Left ventricle myocardium inferior (tissue), 1 donor: ENCODE measurements at places on chromosomes 4 and X. TPM values are rescaled to one million over a fixed set of nuclear protein-coding genes. Genes with fewer than 3 reads are reported as not detected.

Gene GYPE
- total RNA-seq: 0.16 TPM

- H3K27ac ChIP-seq: no peak overlapping the region
- H3K4me1 ChIP-seq: peaks cover 21% of the 10 kb centered on the region
- DNase-seq: no peak
- H3K27me3 ChIP-seq: no peaks in the 10 kb centered on the region
Measured at GRCh38 chr4:17623451-17624001, 9.1 kb downstream of the MED28 start.

GRCh38 chr4:17173300-17173699 lies 274.9 kb upstream of the LDB2 start:
- H3K27ac ChIP-seq: no peak overlapping the region
- no peak for DNase-seq
- H3K27me3 ChIP-seq: no peaks in the 10 kb centered on the region
- no peaks in the 10 kb centered on the region for H3K36me3 ChIP-seq
- peaks cover 19% of the 10 kb centered on the region for H3K4me1 ChIP-seq
- no peak overlapping the region for H3K4me3 ChIP-seq

Gene LIMCH1
- total RNA-seq: 382 TPM

Gene NXF2B
- not detected for total RNA-seq

- H3K4me1 ChIP-seq: peaks cover 5% of the 10 kb centered on the region
- DNase-seq: no peak
- H3K27ac ChIP-seq: no peak overlapping the region
- no peak overlapping the region for H3K4me3 ChIP-seq
- H3K36me3 ChIP-seq: no peaks in the 10 kb centered on the region
Measured at GRCh38 chr4:184376126-184376838, 98.1 kb downstream of the IRF2 start.

Gene PPA2
- total RNA-seq: 83.7 TPM

DNA sequence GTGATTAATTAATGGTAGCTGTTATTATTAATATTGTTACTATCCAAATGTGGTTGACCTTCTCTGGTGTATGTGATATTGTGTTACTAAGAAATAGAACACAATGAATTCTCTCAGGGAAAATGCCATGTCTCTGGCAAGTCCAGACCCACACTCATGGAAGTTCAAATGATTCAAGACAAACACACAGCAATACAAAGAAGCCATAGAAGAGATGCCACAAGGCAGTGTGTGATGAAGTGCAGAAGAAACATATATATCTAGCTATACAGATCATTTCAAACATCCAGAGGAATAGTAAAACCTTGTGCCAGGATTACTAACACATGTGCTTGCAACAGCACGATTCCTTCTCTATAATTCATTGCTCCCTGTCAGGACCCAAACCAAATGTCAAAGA lies 93.1 kb upstream of the SOD3 start:
- no peaks in the 10 kb centered on the region for H3K27me3 ChIP-seq
- no peak for DNase-seq
- H3K36me3 ChIP-seq: no peaks in the 10 kb centered on the region
- no peak overlapping the region for H3K4me3 ChIP-seq
- H3K27ac ChIP-seq: no peak overlapping the region

Gene RS1
- not detected for total RNA-seq

DNA sequence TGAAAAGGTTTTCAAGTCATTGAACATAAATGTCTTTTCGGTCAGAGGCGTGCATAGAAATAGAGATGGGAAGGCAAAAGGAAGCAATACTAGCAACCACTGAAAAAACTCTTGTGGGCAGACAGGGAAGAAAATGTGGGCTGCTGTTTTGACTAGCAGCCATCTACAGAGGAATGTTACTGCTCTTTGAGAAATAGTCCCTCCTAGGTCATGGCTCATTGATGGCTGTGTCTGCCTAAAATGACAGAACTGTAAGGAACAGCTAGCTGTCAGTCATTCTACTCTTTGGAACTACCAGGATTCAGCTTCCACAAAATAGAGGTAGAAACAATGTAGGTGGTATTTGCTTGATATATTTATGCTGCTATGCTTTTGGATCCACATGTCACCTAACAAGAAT lies 26.9 kb upstream of the TMPRSS11B start:
- H3K27ac ChIP-seq: no peak overlapping the region
- DNase-seq: no peak
- peak overlapping the region; percentile 41 for H3K4me3 ChIP-seq

DNA sequence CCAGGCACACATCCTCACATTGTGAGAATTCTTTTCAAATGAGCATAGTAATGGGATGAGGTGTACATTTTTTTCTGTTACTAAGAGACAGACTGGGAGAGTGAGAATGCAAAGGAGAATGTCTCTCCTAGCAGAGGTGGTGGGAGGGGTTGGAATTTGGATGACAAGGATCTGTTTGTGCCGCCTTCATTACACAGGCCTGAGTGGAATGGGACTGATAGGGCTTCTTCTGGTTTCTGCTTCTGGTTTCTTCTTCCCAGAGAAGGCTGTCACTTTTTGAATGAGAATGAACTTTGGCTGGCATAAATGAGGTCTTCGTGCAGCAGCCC lies 55.4 kb downstream of the C4orf51 start:
- DNase-seq: no peak
- peaks cover 60% of the 10 kb centered on the region for H3K4me1 ChIP-seq
- no peak overlapping the region for H3K4me3 ChIP-seq
- peak overlapping the region; percentile 98 for H3K27ac ChIP-seq
- H3K36me3 ChIP-seq: no peaks in the 10 kb centered on the region

Gene IGSF1
- total RNA-seq: 2.4 TPM

DNA sequence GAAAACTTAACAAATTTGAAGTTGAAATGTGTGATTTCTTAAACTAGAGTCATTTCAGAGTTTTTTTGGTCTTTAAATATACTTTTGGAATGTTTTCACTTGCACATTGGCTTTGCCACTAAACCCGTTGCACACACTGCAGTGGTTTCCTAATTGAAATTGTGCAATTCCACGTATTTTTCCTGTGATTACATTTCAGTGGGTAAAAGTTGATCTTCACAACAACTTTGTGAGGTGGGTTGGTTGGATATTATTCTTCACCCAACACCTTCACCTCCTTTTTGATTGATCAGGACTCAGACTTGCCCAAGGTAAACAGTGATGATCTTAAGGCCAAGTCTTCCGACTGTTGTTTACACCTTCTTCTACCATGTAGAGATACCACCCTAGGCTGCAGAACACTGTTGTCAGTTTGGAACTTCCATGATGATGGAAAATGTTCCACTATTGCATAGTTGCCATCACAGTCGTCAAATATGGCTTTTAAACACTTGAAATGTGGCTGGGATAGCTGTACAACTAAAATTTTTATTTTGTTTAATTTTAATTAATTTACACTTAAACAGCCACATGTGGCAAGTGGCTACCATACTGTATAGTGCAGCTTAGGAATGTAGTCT lies 13.7 kb downstream of the SEPTIN11 start:
- H3K27me3 ChIP-seq: no peaks in the 10 kb centered on the region
- H3K4me1 ChIP-seq: peaks cover 3% of the 10 kb centered on the region
- no peaks in the 10 kb centered on the region for H3K36me3 ChIP-seq
- DNase-seq: no peak
- no peak overlapping the region for H3K4me3 ChIP-seq

Gene COX18
- 17.0 TPM for total RNA-seq

DNA sequence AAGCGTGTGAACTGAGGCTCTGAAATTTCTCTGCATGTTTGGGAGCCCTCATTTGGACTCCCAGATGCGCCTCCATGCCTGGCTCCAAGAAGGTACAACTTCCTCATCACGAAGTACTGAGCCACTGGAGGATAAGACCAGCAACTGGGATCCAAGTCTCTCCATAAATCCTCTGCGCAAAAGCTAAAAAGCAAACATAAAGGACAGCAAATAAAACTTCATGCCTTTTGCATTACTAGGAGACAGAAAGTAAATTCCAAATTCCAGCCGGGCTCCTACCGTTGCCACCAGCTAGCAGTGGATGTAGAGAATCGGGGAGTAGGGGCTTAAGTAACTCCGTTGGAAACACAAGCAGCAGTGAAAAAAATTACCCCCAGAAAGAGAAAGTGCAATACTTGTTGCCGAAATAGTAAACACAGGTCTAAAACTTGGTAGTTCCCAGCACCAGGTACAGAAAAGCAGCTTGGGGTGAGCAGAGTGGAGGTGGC lies 477.1 kb upstream of the TENM3 start:
- no peaks in the 10 kb centered on the region for H3K4me1 ChIP-seq
- DNase-seq: no peak
- H3K36me3 ChIP-seq: no peaks in the 10 kb centered on the region
- no peaks in the 10 kb centered on the region for H3K27me3 ChIP-seq
- no peak overlapping the region for H3K27ac ChIP-seq
- no peak overlapping the region for H3K4me3 ChIP-seq

GRCh38 chr4:108140328-108140727 lies 28.4 kb downstream of the LEF1 start:
- no peak for DNase-seq
- no peaks in the 10 kb centered on the region for H3K27me3 ChIP-seq
- peaks cover 4% of the 10 kb centered on the region for H3K4me1 ChIP-seq
- H3K36me3 ChIP-seq: no peaks in the 10 kb centered on the region

Gene MEPE
- total RNA-seq: not detected

GRCh38 chr4:15920723-15921591 lies 17.6 kb downstream of the FGFBP1 start:
- H3K4me3 ChIP-seq: no peak overlapping the region
- no peaks in the 10 kb centered on the region for H3K4me1 ChIP-seq
- H3K27me3 ChIP-seq: peaks cover 70% of the 10 kb centered on the region
- no peak for DNase-seq
- H3K36me3 ChIP-seq: no peaks in the 10 kb centered on the region

Gene GPR143
- total RNA-seq: not detected

Gene HMGN5
- 3.1 TPM for total RNA-seq

Gene XAGE2
- total RNA-seq: not detected

Gene LUZP4
- total RNA-seq: not detected

- DNase-seq: no peak
- H3K4me1 ChIP-seq: peaks cover 35% of the 10 kb centered on the region
- H3K27me3 ChIP-seq: peaks cover 77% of the 10 kb centered on the region
- H3K27ac ChIP-seq: peak overlapping the region; percentile 53
Measured at GRCh38 chr4:53908661-53909078, 155.7 kb downstream of the CHIC2 start.

DNA sequence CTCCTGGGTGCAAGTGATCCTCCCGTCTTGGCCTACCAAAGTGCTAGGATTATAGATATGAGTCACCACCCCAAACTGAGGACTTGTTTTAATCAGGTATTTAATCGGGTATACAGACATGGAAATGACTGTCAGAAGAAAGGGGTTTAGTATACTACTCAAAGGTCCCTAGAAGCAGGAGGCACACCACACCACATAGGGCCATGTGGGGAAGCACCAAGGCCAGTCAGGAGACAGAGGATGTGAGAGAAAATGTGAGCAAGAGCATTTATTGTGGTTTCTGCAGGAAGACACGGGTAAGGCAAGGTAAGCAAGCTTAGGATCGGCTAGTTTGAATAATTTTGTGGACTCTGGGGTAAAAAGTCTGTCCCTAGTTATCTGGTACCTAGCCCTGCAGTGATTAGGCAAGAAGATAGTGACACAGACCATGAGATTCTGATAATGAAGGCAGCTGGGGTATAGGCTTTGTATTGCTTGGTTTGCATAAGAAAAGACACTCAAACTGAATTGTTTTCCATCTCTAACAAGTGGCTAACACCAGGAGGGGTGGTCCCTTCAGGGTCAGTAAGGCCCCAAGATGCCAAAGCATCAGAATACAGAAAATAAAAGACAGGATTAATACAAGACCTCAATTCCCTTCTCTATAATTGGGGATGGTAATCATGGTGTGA lies 408.8 kb upstream of the F9 start:
- no peak overlapping the region for H3K27ac ChIP-seq
- H3K4me3 ChIP-seq: no peak overlapping the region
- no peaks in the 10 kb centered on the region for H3K4me1 ChIP-seq
- no peaks in the 10 kb centered on the region for H3K36me3 ChIP-seq
- no peaks in the 10 kb centered on the region for H3K27me3 ChIP-seq

DNA sequence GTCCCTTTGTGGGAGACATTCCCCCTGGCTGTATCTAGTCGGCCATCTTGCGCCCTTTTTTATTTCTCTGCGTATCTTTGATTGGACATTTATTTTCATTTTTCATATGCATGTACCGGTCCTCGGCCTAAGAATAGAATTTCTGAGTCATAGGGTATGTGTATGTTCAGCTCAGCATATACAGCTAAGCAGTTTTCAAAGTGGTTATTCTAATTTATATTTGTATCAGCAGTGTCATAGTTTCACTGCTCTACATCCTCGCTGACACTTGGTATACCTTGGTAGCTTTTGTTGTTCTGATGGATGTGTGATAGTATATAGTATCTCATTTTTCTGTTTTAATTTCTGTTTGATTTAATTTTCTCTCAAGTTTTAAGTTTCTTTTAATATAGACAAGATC lies 38.7 kb downstream of the BEX3 start:
- H3K4me3 ChIP-seq: no peak overlapping the region
- no peak overlapping the region for H3K27ac ChIP-seq
- no peak for DNase-seq
- H3K27me3 ChIP-seq: no peaks in the 10 kb centered on the region
- no peaks in the 10 kb centered on the region for H3K4me1 ChIP-seq
- H3K36me3 ChIP-seq: no peaks in the 10 kb centered on the region

Gene PARM1
- 90.7 TPM for total RNA-seq

GRCh38 chrX:69015564-69016292 lies 149.5 kb downstream of the PJA1 start:
- peak overlapping the region; percentile 62 for H3K27ac ChIP-seq
- H3K4me3 ChIP-seq: no peak overlapping the region
- no peaks in the 10 kb centered on the region for H3K36me3 ChIP-seq
- H3K27me3 ChIP-seq: no peaks in the 10 kb centered on the region
- DNase-seq: no peak

- no peak overlapping the region for H3K27ac ChIP-seq
- H3K4me3 ChIP-seq: no peak overlapping the region
- H3K4me1 ChIP-seq: no peaks in the 10 kb centered on the region
- DNase-seq: no peak
- no peaks in the 10 kb centered on the region for H3K27me3 ChIP-seq
Measured at GRCh38 chr4:75545526-75545925, 10.3 kb upstream of the ODAPH start.

GRCh38 chrX:135974279-135974856 lies 580 bp upstream of the MMGT1 start:
- H3K4me3 ChIP-seq: peak overlapping the region; percentile 63
- H3K27me3 ChIP-seq: no peaks in the 10 kb centered on the region
- H3K36me3 ChIP-seq: no peaks in the 10 kb centered on the region
- H3K4me1 ChIP-seq: peaks cover 24% of the 10 kb centered on the region
- peak overlapping the region; percentile 69 for H3K27ac ChIP-seq

- no peaks in the 10 kb centered on the region for H3K36me3 ChIP-seq
- no peaks in the 10 kb centered on the region for H3K27me3 ChIP-seq
- peaks cover 6% of the 10 kb centered on the region for H3K4me1 ChIP-seq
Measured at GRCh38 chr4:150384249-150384648, 197.7 kb upstream of the MAB21L2 start.

Gene RNF212
- total RNA-seq: not detected

Gene WDR45
- 80.4 TPM for total RNA-seq

- H3K4me3 ChIP-seq: no peak overlapping the region
- H3K27me3 ChIP-seq: no peaks in the 10 kb centered on the region
- DNase-seq: no peak
- no peaks in the 10 kb centered on the region for H3K36me3 ChIP-seq
- no peak overlapping the region for H3K27ac ChIP-seq
Measured at GRCh38 chrX:52425775-52426174, 57.0 kb downstream of the XAGE2 start.

GRCh38 chr4:149999485-150000074 lies 78.7 kb upstream of the DCLK2 start:
- H3K36me3 ChIP-seq: no peaks in the 10 kb centered on the region
- DNase-seq: no peak
- no peaks in the 10 kb centered on the region for H3K27me3 ChIP-seq
- H3K4me3 ChIP-seq: no peak overlapping the region
- H3K27ac ChIP-seq: no peak overlapping the region
- peaks cover 15% of the 10 kb centered on the region for H3K4me1 ChIP-seq

Gene CISD2
- total RNA-seq: 17.1 TPM

Gene TCEAL7
- total RNA-seq: 2.6 TPM
